ENCODE measurements at places on chromosomes 4 and X.

GRCh38 chr4:139773560-139774318 lies 108.1 kb downstream of the MGST2 start:
- DNase-seq, result no peak

DNA sequence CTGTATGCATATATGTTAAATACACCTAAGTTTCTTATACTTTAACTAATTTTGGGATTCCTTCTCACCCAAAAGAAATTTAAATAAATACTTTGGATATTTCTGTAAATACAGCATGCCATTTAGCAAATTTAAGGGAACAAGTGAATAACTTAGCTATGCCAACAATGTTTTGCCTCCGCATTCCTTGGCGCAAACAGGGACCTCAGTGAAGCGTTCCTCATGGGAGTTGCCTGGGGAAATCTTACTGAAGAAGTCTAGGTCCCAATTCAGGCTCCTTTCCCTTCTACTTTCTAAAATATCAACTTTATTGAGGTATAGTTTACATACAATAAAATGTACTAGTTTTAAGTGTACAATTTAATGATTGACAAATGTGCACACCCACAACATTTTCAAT lies 25.0 kb downstream of the COL4A5 start:
- DNase-seq, result no peak

DNA sequence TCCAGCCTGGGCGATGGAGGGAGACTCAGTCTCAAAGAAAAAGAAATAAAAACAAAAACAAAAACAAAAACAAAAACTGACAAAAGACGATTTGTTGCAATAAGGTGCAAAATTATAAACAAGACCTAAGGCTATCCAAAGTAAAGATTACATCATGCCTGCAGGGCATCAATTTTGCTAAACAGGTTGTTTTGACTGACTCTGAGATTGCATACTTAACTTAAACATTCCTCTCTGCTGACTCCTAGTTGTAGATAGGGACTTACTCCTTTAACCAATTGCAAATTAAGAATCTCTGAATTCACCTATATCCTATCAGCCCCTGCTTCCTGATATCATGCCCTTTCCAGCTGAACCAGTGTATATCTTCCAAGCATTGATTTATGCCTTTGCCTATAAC lies 2687.3 kb downstream of the PCDH7 start:
- DNase-seq, result no peak

- no peak for DNase-seq
Observed at GRCh38 chrX:15221321-15221720, 48.6 kb downstream of the ASB9 start.

- DNase-seq, result no peak
Observed at GRCh38 chrX:110216027-110216426, 101.9 kb downstream of the AMMECR1 start.

GRCh38 chrX:133649651-133650050 lies 234.4 kb upstream of the GPC4 start:
- DNase-seq, result no peak

GRCh38 chr4:128220286-128221235 lies 67.1 kb downstream of the PGRMC2 start:
- DNase-seq, result peak; percentile 32

DNA sequence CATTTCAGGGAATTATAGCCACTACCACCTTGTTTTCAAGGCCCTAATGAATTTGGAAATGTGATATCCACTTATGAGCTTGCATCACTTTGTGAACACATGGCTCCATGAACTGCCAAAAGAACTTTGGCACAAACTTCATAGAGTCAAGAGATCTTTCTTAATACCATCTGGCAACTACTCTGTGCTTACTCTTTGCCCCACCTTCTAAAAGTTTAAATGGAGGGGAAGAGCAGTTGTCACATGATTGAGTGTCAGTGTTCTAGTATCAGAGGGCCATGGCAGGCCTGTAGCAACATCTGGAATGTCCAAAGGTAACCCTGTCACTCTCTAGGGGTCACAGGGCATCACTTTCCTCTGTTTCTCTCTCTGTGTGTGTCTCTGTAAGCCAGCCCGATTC lies 2.6 kb upstream of the ADH1B start:
- DNase-seq, result peak; percentile 88
